ENCODE measurements at places on chromosomes 5 and 9.

DNA sequence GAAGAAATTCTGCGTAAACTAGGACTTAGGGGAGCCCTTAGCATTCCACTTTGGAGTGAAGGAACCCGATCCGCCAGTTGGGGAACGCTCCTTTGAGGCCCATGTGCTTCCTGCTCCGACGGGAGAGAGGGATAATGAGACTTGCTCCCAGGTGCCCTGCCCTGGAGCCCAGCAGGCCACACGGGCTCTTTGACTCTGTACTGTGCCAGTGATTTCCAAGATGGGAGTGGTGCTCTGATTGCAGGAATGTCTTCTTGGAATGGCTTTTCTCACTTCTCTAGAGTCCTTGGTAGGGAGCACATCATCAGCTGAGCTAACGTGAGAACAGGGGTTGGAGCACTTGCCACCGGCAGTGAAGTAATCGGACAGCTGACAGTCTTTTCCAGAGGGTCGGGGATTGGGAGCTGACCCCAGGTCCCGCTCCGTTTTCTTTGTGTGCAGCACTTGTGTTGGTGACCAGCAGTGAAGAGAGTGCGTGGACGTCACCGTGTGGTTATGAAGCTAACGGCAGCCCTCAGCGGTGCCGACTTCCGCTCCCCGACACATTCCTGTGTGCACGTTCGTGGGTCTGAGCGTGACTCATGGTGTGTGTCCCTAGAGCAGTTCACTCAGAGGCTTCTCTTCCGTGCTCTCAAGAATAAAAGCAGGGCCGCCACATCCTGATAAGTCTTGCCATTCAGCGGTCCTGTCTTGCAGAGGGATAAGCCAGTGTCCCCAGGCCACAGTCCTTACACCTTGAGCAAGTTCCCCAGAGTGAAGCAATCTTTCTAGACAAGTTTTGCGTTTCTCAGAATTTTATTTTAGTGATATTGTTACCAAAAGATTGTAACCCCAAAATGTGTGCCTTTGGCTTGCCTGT, 25.6 kb downstream of the ABL1 start:
- no peak for DNase-seq

DNA sequence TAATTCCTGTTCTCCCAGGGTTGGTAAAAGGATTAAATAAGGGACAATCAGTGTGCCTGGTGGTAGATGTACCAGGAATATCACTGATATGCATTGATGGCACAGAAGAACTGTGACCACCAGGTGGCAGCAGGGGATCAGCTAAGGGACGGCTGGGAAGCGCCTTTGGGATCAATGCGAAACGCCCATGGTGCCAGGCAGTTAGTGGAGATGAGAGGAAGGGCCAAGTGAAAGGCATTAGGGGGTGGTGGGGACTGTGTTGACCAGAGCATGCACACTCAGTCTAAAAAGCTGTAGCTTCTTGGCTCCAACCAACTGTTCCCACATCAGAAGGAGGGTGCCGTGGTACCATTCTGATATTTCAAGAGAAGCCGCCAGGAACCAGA, 55.6 kb downstream of the ARHGEF37 start:
- peak; percentile 80 for DNase-seq

- peak; percentile 81 for DNase-seq
Observed at GRCh38 chr9:14344053-14344524, 30.1 kb upstream of the NFIB start.

- DNase-seq = peak; percentile 48
Observed at GRCh38 chr9:108761655-108762347, 94.0 kb downstream of the ACTL7B start.

DNA sequence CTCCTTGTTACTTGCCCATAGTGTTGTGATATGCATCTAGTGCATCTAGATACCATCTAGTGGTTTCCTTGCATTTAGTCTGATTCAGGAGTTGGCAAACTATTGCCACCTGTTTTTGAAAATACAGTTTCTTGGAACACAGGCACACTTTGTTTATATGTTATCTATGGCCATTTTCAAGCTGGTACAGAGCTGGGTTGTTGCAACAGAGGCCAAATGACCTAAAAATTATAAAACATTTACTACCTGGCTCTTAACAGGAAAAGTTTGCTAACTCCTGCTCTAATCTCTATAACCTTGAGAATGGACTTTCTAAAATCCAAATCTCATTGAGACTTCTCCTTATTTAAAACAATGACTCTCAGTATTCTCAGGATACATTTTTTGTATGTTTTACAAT, 19.4 kb upstream of the FBXO38 start:
- DNase-seq = no peak

GRCh38 chr9:135907006-135907430, 328 bp downstream of the CAMSAP1 start:
- no peak for DNase-seq

DNA sequence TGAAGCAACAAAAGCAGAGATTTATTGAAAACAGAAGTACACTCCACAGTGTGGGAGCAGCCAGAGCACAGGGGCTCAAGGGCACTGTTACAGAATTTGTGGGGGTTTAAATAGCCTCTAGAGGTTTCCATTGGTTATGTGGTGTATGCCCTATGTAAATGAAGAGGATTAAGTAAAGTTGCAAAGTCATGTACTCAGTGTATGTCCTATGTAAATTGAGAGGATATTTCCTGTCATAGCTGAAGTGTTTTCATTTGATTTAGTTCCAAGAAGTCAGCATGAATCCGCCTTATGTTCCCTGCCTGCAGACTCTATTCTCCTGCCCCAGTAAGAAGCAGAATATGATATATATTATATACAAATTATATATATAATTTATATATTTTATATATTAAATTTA, 966.0 kb upstream of the COX7C start:
- DNase-seq = no peak

- DNase-seq = no peak
Observed at GRCh38 chr5:78501411-78502352, 141.3 kb downstream of the SCAMP1 start.

DNA sequence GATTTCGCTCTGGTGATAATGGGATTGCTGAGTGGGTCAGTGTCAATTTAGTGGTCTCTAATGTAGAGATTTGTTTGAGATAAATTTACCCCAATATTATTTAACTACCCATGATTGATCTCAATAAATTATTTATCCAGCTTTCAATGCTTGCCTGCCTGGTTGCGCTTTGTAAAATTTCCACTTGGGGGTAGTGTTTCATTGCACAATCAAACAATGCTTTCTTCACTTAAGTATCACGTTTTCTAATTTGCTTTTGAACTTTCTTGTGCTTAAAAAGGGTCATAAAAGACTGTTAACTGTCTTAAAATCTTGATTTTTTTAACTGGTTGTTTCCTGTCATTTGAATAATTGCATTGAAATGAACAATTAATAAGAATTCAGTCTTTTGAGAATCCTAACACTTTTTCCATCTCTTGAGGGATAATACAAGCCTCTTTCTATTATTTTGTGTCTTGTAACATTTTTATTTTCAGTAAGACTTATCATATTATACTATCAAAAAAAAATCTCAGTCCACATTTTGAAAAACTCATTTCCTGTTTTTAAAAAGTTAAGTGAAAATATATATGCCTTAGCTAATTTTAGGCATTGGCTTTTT, 18.7 kb downstream of the HSD17B4 start:
- DNase-seq = no peak

- DNase-seq = peak; percentile 89
Observed at GRCh38 chr5:7927466-7928375, 58.8 kb downstream of the MTRR start.

DNA sequence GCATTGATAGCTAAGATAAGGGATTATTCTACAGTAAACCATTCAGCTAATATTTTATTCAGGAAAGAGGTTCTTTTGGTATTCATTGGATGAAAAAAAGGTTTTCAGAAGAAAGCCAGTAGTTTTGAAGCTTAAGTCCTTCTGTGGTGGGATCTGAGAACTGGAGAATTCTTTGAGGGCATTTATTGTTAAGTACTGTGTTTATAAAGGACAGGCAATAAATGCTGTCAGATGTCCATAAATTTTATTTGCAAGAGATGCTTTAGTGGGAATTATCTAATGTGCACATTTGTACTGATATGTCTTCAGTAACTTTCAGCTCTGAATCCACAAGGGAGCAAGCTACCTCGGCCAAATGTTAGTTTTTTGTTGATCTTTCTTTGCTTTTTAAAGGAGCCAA, 321.3 kb downstream of the MARCHF11 start:
- no peak for DNase-seq

GRCh38 chr5:74927336-74927735, 61.1 kb upstream of the FAM169A start:
- no peak for DNase-seq

GRCh38 chr9:135108831-135109510, 21.5 kb downstream of the OLFM1 start:
- DNase-seq = no peak

GRCh38 chr9:90517103-90517502, 125.5 kb downstream of the DIRAS2 start:
- DNase-seq = no peak

GRCh38 chr5:6601271-6601670, 31.6 kb downstream of the NSUN2 start:
- DNase-seq = no peak

DNA sequence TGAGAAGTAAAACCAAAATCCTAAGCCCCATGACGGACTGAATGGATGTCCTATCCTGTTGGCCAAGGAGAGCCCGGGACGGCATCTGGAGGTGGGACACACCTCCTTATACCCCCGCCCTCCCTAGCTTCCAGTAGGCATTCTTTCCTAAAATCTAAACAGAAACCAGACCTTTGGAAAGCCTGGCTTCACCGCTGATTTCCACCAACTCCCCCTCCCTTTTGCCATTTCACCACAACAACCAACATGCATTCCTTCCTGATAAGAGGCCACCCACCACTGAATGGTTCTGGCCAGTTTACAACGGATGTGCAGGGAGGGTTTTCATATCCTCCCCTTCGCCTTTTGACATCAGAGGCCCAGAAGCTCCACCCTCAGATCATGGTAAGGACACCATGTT, 9.2 kb upstream of the RARS1 start:
- DNase-seq = no peak

DNA sequence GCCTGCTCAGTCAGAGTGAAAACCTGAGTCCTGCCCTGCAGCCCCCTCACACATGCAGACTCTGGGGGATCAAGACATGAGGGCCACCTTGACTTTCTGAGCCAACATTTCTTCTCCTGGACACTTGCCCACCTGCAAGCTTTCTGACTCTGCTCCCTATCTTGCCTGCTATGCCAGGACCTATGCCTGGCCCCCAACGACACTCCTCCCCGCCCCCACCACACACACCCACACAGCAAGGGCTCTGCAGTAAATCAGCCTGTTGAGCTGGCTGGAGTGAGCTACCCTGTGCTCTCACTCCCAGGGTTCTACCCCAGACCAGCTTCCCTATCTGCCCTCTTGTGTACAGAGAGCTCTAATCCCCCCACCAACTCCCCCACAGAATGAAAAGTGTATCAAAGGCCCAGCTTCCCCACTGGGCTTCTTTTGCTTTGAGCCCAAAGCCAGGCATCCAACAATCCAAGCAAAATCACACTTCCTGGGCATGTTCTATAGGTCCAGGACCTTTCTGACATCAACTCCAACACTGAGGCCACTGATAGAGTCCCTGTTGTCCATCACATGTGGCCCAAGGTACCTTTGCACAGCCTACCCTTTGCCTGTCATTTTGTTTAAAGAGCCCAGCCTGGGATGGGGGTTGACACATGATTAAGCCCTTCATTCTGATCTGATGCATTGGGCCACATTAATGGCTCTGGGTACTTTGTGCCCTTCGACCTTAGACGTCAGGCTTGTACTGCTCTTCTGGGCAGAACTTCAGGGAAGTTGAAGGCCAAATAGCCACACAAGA, 7.2 kb downstream of the PDLIM4 start:
- no peak for DNase-seq

- peak; percentile 68 for DNase-seq
Observed at GRCh38 chr5:125408448-125409233, 662.2 kb upstream of the ZNF608 start.

GRCh38 chr5:96859375-96859774, 16.9 kb upstream of the ERAP2 start:
- no peak for DNase-seq

DNA sequence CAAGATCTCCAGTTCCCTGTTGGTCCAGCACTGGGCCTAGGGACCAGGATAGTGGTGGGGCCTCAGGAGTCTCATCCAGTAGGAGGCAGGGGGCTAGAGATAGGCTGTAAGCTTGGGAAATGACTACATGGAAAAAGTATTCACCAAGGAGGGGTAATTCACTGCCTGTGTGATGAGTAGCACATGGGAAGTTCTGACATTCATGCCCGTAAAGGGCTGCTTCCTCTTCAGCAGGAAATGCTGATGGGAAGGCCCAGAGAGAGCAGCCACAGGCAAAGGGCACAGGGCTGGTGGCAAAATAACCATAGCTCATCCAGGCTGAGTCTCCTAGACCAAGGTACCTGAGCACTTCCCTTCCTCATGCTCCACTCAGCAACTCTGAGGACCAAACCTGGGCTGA, 23.1 kb upstream of the FRRS1L start:
- no peak for DNase-seq

DNA sequence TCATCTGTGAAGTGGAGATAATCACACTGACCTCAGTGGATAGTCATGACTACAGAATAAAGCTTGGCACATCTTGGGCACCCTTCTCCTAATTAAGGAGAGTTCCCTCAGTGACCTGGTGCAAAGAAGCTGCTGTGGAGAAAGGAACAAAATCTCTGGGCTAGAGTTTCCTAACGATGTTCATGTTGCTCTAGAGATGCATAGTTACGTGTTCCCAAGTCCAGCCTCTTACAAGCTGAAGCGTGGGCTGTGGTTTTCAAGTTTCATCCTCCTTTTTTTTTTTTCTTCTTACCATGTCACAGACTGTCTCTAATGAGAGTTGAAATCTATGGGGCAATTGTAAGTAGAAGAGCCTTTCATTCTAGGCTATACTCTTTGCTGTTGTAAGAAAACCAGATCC, 113.8 kb downstream of the DOCK8 start:
- DNase-seq = no peak

GRCh38 chr9:4489562-4489918, 728 bp upstream of the SLC1A1 start:
- DNase-seq = no peak

DNA sequence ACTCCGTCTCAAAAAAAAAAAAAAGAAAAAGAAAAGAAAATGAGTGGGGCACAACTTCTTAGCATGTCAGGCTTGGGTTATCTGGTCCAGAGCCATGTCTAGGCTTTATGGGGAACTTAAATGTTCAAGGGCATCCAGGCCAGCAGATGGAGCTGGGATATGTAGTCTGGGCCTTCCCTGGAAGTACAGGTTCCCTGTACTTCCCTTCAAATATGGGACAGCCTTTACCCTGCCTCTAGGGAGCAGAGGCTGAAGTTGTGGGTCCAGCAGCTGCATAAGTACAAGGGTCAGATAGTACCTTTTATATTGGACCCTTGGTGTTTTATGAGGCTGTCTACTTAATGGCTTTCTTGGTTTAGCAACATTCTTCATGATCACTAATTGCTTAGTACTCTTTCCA, 42.1 kb downstream of the FAF2 start:
- DNase-seq = no peak

DNA sequence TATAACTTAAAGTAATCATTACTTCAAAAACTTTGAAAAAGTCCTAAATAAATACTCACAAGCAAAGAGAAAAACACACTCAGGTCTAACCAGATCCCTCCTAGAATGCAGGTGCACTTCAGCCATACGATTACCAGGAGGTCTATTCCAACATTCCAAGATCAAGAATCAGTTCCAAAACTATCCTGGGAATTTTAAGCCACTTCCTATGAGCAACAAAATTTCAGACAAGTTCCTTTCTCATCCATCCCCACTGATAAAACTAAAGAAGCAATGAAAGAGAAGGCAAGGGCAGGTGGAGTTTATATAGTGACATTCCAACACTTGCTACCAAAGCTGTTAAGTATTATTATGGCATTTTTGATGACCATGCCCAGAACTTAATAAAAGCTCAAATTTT, 29.6 kb downstream of the MLLT3 start:
- DNase-seq = no peak

GRCh38 chr5:139228201-139228803, 30.1 kb upstream of the SIL1 start:
- no peak for DNase-seq
